Mucosa of descending colon (tissue), 3 donors: ENCODE measurements at places on chromosomes 4 and X. TPM values are rescaled to one million over a fixed set of nuclear protein-coding genes. Genes with fewer than 3 reads are reported as not detected.

Gene FAM9C
- total RNA-seq, result not detected

Gene SASH3
- 7.2 TPM for total RNA-seq

Gene ALAS2
- not detected for total RNA-seq

Gene ABLIM2
- total RNA-seq, result 15.8 TPM

Gene CPE
- 26.3 TPM for total RNA-seq

Gene GEMIN8
- total RNA-seq, result 13.5 TPM

Gene TCEAL3
- 29.7 TPM for total RNA-seq

Gene LONRF3
- total RNA-seq, result 8.1 TPM

Gene HSFX2
- total RNA-seq, result 1.1 TPM

Gene NEXMIF
- total RNA-seq, result 6.8 TPM

- DNase-seq, result no peak
Observed at GRCh38 chr4:122747883-122748282, 15.4 kb downstream of the BBS12 start.

DNA sequence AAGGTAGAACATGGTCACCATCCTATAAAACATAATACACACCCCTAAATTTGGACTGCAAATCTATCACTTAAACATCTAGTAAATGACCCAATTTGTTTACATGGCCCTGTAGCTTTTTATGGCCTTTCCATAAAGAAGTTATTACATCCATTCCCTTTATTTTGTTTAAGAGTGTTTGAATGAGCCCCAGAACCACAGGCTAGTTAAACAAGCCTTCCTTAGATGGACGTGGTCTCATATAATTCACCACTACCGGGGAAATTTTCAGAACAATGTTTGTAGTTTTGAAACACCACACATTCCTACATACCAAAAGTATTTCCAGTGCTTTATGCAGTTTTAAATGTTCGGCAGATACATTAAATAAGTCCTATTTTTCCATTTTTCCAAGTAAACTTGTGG, 12.3 kb downstream of the PDGFC start:
- DNase-seq, result no peak

DNA sequence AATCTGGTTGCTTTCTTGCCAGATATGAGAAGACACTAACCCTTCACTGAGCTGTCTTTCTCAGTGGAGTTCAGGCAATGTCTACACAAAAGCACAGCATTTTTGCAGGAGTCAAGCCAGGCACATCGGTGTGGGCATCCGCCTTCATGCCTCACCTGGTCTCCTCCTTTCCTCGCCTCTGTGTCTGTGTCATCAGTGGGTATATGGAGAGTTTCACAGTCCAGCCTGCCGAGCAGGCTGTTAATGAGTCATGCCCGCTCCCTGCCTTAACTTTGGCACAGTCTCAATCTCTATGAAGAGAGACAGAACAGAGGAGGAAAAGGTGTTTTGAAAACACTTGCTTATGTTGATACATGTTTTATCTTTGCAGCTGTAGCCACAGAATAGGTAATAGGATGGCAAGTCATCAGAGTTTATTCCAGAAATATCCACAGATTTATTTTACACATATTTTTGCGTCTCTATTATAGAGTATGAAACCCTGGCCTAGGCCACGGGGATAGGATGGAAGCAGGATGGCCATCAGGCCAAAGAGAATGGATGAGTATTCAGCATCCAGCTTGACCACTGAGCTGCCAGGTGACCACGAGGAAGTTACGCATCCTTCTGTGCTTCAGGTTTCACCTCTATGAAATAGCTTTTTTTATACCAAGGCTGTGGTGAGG, 32.8 kb upstream of the MAML3 start:
- DNase-seq, result peak; percentile 73

DNA sequence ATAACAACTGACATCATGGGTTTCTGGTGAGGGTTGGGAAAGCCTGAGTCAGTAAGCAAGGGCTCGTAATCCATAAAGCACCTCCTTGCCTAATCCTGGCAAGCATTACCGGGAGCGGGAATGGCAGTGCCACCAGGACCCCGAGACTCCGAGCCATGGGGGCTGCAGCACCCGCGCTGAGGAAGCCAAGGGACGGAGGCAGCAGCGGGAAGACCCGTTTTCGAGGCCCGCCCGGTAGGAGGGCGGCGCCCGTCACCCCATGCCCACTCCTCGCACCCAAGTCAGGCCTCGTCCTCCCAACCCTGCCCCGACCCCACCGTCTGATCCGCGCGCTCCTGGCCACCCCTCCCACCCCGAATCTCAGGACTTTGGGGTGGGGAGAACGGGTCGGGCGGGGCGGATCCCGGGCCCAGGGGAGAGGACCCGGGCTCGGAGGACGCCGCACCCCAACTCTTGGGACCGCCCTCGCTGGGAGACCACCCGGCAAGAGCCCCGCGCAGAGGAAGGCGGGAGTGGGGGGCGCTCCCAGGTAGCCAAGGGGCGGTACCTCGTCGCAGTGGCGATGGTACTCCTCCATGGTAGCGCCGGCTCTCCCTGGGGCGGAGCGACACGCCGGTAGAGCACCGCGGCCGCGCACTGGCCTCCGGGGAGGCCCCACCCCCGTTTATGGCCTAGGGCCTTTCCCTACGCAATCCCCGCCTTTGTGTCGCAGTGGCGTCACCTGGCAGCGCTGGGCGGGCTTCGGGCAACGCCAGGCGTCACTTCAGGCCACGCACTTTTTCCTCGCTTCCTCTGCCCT, at the start of gene DYNLT3:
Gene DYNLT3 (minus strand): TSS at position 638 of the 799 bp plus-strand sequence. CDS start 61 bp downstream, at position 577.
- DNase-seq, result peak; percentile 90

- DNase-seq, result no peak
Observed at GRCh38 chrX:848386-848785, 217.8 kb downstream of the SHOX start.

- DNase-seq, result no peak
Observed at GRCh38 chrX:2974961-2975360, 31.4 kb upstream of the ARSH start.

DNA sequence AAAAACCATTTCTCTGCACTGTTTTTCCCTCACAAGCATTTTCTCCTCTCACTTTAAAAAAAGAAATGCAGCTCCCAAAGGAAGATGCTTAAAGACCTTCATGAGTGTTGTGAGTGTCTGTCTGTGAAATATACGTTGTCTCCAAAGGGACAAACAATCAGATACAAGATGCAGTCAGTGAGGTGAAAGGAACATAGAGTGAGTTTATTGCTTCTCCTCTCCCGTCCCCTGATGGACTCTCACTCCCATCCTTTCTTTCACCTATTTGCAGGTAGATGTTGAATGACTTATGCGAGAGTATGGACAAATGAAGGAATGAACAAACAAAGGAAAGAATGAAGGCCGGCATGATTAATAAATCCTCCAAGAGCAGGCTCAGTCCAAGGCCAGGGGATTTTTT, 561.2 kb upstream of the DIPK2B start:
- DNase-seq, result no peak

DNA sequence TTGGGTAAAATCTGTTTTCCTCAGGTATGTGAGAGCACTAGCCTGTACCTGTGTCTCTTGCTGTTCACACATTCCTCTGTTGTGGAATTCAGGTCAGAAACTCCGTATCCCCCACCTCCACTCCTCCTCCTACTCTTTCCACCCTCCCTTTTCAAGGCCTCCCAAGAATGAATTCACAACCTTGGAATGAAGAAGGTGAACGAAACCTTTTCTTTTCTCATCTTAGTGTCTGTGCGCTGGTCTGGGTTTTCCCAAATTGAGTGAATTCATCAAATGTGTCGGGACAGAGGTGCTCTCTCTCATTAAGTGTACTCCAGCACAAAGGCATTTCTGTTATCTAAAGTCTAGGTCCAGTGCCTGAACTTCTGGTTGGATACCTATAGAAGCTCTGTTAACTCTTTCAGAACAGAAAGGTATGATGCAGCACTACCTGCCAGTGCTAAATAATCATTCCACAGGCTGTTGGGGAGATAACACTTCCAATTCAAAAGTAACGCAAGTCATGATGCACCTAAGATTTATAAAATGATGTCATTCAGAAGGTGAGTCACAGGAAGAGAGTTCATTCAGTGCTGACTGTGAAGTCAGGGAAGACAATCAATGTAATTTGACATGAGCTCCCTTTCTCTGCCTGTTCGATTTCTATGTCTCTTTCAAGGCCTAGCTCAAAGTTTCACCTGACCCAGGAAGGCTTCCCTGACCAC, 41.9 kb downstream of the COL4A6 start:
- no peak for DNase-seq

- DNase-seq, result no peak
Observed at GRCh38 chr4:103721251-103721650, 1.5 kb upstream of the TACR3 start.

DNA sequence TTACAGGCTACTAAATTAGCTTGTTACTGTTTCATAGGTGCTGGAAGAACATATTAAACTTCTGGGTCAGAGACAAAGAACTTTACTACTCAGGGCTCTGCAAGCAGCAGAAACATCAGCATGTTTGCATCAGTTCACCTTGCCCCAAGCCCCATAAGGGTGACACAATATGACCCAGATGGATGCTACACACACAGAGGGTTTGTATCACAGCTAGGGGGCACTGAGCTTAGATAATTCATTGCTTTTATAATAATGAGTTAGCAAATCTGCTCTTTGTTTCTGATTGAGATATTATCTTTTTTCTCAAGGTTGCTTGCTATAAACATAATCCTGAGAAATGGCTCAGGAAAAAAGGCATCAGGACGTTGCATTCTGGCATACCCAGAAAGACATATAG, 4.8 kb upstream of the SYNPO2 start:
- DNase-seq, result no peak

DNA sequence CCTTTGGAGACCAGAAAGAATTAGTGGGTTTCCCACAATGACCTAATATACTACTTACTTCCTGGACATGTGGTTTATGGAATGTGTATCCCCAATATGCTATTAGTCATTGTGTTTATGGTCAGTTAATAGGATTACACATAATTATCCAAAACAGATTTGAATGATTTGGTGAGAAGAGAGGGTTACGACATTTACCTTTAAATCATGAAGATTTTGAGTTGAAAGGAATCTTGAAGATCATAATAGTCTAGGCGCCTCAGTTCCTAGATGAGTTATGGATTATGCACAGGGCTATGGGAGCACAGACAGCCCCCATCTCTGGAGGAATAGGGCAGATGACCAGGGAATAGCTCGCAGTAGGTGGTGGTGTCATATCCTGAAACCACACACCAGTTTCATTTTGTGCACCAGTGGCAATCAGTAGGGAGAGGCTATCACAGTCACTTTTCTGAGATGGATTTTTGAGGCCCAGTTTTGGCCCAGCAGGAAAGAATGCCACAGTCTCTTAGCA, 61.3 kb downstream of the SEPTIN11 start:
- no peak for DNase-seq

GRCh38 chrX:1909419-1910206, 294.8 kb downstream of the ASMT start:
- no peak for DNase-seq

GRCh38 chr4:26780539-26780938, 80.1 kb upstream of the STIM2 start:
- DNase-seq, result no peak

DNA sequence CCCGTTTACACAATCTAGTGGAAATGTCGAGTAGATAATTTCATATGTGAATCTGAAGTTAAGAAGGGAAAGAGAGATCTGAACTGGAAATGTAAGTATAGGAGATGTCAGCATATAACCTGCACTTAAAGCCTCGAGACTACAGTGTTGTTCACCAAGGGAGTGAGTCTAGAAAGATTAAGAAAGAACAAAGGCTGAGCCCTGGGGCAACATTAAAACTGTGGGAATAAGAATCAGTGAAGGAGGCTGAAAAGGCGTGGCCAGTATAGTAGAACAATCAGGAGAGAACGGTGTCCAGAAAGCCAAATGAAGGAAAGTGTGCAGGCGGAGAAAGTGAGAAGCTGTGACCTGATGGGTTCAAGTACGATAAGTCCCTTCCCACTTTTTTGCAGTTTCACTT, 118.8 kb upstream of the TENM3 start:
- no peak for DNase-seq

DNA sequence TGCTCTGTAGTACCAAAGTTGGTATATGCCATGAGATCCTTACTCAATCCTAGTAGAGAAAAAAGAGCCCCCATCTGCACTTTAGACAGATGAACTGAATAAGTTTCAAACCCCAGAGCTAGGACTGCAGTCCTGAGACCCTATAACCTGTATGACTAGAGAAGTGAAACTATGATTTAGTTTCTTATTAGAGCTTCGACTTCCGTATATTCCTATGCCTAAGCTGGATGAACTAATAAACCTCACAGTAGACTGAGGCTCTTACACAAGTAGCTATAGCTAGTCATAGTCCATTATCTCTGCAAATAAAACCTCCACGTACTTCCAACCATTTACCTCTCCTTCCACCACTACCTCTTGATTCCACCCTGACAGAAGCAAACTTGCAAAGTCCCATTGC, 6.3 kb upstream of the OTUD4 start:
- DNase-seq, result no peak

DNA sequence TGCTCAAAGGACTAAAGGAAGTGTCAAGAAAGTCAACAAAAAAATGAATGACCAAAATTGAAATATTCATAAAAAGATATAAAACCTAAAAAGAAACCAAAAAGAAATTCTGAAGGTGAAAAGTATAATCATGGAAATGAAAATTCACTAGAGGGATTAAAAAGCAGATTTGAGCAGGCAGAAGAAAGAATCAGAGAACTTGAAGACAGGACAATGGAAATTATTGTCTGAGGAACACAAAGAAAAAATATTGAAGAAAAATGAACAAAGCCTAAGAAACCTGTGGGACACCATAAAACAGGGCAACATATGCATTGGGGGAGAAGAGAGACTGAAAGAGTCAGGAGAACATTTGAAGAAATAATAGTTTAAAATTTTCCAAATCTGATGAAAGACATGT, 9.9 kb upstream of the SPON2 start:
- DNase-seq, result no peak

DNA sequence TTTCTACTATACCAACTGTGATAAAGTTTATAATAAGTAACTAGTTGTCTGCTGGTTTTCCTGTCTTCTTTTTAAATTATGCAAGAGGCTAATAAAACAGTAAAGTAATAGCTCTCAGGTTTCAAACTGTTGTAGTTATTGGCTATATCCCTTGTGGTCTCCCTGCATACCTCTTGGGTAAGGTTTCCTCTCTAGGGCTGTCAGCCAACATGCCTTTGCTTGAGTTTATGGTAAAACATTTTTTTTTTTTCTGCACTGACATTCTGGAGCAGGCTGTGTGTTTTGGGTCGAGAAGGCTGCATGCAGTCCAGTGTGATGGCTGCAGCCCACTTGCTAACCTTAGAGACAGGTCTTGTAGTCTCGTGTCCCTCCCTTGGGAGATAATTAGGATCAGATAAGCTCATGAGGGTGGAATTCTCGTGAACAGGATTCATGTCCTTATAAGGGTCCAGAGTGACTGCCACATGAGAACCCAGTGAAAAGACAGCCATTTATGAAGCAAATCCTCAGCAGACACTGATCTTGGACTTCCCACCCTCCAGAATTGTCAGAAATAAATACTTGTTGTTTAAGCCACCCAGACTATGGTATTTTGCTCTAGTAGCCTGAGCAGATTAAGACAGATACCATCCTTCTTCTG, 831.2 kb downstream of the CCSER1 start:
- no peak for DNase-seq

GRCh38 chrX:153793291-153793690, 884 bp downstream of the IDH3G start:
- peak; percentile 37 for DNase-seq

DNA sequence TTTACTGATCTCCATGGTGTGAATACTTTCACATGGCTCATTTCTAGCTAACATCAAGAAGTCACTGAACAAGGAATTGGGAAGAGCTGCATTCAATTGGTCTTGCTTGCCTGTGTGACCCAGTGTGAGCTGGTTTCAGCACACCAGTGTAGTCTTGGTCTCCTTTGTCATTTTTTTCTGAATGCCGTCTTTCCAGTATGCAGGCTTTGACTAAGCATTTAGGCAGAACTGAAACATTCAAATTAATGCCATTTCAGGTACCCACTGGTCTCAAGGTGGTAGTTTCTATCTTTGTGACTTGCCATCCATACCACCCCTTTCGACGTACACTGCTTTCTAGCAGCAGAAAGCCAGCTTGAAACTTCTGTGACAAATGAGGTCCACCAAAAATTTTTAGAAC, 550.5 kb upstream of the BOD1L1 start:
- no peak for DNase-seq
